ENCODE measurements at places on chromosomes 1 and 21. TPM values are rescaled to one million over a fixed set of nuclear protein-coding genes. Genes with fewer than 3 reads are reported as not detected.

Gene VASH2
- 21.5 TPM for polyA plus RNA-seq

Gene FLG
- polyA plus RNA-seq = 2.4 TPM

Gene OR2M3
- 0.03 TPM for polyA plus RNA-seq

Gene WNT4
- polyA plus RNA-seq = 7.6 TPM

Gene S100A4
- polyA plus RNA-seq = 31.7 TPM

Gene BRDT
- polyA plus RNA-seq = not detected

Gene TFF2
- polyA plus RNA-seq = not detected

DNA sequence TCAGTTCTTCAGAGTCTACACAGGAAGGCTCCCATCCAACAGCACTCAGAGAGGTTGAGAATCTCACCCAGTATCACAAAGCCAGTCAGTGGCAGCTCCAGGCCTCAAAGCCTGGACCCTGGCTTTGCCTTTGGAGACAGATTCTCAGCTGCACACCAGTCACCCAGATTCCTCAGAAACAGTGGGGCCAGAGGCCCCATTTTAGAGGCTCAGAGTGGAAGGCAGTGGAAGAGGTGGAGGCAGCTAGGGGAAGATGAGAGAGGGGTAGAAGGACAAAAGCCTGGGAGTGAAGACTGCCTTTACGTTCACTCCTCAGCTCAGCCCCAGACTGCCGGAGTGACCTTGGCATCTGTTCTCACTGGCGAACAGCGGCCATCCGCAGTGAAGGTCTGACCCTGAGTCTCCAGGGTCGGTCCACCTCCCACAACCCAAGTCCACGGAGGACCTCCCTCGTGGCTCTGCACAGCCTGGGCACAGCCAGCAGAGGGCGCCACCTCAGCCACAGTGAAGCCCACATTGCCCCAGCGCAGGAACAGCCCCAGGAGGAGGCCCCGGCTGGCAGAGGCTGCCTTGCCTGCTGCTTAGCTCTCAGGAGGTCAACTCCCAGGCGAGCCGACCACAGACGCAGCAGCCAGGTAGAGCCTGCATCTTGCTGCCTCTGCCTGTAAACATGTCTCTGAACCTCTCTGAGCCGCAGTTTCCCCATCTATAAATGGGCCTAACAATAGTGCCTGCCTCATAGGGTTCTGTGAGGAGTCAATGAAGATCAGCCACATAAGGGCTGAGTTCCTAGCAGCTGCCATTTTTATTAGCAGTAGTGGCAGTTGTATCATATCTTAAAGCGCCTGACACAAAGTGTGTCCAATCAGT, 5.9 kb upstream of the FNDC5 start:
- DNase-seq = no peak

DNA sequence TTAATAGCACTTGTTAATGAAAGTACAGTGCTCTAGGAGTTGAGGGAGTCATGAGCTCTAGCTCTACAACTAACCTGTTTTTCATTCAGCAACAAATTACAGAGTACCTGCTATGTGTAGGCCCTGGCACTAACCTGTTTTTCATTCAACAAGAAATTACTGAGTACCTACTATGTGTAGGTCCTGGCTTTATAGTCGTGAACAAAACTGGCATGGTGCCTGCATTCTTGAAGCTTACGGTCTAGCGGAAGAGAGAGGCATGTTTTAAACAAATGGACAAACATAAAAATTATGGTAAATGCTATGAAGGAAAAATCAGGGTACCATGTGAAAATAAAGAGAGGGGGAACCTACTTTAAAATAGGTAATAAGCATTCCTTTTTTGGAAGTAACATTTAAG, 2.2 kb upstream of the UBAP2L start:
- DNase-seq = no peak

- DNase-seq = no peak
Observed at GRCh38 chr1:11481019-11481418, 2.1 kb downstream of the DISP3 start.

DNA sequence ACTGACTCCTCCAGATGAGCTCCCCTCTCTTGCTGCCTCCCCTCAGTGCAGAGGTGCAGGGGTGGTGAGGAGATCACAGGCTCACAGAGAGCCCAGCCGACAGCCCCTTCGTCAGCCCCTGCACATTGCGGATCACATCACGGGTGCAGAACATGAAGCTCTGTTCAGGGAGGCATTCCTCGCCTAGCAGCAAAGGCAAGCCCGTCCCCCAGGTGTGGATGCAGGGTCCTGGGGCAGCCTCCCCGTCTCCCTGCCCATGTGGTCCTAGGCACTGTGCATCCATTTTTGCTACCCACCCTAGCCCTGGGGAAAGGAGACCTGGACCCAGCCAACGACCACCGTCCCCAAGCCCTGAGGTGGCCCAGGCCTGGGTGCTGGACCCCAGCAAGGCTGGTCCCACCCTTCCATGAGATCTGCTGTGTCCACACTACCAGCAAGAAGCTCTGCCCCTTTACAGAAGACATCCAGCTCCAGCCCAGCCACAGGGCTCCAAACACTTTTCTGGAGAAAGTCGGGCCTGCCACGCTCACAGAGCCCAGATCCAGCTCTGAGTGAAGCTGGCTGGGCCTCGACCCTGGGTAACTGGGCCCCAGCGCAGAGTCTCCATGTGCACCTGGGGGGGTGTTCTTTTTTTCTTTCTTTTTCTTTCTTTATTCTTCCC, 248.7 kb downstream of the NPHP4 start:
- no peak for DNase-seq

GRCh38 chr1:172154551-172154950, 265.9 kb upstream of the C1orf105 start:
- no peak for DNase-seq

DNA sequence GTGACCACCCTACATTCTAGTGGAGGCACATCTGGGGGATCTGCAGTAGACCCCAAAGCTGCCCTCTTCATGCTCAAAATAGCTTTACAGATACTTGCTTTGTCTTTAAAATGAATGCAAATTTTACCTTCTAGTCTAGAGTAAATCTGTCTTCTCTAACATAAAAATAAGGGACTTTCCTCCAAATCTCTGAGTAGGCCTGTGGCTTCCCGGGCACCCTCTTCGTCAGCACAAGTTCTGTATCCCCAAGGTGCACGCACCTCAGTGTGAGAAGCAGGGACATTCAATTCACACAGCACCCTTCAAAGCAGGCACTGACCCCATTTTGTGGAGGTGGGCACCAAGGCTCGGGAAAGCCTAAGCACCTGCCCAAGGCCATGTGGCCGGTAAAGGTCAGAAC, 19.0 kb downstream of the MEF2D start:
- DNase-seq = no peak

DNA sequence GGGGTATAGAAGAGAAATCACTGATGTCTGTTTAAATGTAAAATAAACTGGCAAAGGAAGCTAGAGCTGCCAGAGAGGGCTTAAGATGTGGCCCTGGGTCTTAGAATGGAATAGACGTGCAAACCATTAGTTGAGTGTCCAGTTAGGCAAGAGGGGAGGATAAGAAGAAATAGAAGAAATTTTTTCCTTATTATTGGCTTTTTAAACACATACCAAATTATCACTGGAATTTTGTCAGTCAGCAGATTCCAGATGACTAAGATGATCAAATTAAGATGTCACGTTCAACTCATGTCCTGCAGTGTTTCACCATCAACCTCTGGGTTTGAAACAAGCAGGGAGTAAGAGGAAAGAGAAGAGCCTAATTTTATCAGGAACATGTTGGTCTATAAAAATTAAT, 71.6 kb upstream of the C1orf21 start:
- DNase-seq = no peak

DNA sequence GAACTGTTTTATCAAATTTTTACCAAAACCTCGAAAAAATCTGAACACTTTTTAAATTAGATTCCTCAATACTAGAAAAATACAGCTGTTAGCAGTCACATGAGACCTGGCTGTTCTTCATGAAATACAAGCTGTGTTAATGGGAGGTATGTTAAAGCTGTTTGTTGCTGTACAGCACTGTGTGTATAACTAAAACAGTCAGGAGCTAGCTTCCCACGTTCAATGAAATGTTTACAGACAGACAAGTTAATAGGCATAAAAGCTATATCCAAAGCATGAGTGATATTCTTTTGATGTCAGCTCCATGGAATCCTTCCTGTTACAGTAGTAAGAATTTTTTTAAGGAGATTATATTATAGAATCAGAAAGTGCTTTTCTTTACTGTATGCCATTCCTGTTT, 223.2 kb upstream of the FOXD3 start:
- no peak for DNase-seq

DNA sequence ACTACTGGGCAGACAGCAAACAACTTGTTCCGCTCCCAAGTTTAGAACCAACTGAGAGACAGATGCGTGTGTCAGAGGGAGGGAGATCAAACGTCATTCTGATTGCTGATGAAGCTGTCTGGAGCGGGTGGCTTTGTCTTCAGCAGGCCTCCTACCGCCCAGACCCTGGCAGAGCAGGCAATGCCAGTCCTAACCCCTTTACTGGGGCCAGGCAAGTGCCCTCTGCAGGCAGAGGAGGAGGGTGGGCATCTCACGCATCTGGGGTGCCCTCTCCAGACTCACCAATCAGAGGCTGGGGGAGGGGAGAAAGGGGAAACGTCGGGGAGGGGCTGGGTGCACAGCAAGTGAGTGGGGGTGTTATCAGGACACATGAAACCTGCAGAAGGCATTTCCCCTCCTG, 126.6 kb downstream of the ACTL8 start:
- no peak for DNase-seq

DNA sequence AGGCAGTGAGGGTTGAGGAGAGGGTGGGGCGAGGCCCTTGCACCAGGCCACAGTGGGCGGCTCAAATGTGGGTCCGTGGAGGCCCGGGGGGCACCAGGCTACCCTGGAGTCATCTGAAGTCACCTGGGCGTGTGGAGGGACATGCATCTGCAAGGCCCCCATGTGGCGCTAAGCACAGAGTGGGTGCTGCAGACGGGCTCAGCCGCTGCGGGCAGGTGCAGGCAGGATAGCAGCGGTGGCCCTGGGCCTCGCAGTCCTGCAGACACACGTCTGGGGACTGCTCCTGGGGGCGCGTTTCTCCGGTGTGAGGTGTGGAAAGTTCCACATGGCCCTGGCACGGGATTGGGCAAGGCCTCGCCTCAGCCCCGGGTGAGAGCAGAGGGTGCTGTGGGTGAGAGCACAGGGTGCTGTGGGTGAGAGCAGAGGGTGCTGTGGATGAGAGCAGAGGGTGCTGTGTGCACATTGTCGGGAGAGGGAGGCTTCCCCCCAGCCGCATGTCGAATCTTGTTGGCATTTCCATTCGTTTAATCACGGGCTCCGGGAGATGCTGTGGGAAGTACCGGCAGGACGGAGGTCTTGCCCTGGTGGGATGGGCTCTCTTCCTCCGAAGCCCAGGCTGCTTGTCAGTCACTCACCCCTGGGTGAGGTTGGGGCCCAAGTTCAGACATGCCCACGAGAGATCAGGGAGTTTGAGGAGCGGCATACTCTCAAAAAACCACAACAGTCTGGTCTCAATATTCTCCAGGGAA, 46.5 kb downstream of the TP73 start:
- no peak for DNase-seq

- DNase-seq = no peak
Observed at GRCh38 chr1:28064064-28064463, 24.3 kb downstream of the EYA3 start.

DNA sequence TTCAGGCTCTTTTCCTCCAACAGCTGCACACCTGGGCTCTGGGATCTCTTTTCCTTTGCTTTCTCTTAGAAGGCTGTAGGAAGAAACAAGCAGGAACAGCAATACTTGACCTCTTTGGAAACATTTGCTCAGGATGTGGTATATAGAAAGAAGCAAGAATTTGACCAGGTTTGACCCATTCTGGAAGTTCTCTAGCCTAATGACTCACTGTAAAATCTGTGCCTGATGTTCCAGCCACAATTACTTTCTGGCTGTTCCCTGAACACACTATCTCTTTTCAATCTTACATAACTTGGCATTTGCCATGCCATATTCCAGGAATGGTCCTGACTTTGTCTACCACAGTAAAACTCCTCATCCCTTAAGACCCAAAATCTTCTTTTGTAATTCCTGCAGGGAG, 419.9 kb upstream of the DAB1 start:
- DNase-seq = no peak

DNA sequence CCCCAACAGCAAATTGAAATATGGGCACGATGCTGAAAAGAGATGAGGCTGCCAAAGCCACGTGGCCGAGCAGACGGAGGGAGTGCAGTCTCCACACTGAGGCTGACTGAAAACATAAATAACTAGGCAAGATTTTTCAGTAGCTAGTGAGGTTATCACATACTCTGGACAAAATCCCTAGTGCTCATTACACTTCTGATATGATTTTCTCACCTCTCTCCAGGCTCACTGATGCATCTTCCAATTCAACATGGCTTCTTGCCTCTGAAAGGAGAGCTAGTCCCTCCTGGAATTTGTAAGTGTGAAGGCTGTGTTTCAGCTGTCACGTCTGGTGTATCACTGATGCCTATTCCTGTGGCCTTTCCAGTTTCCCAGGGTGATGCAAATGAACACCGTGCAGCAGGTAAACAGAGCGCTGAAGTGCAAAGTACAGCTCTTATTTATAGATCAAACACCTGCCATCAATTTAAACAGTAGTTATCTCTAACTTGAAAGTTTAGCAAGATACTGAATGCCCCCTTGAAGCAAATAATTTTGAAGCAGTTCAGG, 656.1 kb downstream of the KIF26B start:
- no peak for DNase-seq

DNA sequence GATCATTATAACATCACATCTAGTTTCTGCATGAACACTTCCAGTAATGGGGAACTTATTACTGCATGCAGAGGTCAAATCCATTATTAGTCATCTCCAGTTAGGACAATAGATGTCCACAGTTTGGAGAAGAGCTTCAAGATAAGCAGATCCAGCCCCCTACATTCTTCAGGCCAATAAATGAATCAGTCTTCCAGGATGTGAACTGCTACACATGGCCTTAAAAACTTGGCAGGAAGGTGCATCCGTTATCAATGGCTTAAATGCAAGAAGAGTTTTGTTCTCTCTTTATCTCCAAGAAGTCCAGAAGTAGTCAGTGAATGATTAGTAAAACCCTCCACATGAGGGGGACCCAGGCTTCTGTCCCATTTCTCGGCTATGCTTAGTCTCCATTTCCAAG, 70.8 kb downstream of the DMRTA2 start:
- DNase-seq = no peak

DNA sequence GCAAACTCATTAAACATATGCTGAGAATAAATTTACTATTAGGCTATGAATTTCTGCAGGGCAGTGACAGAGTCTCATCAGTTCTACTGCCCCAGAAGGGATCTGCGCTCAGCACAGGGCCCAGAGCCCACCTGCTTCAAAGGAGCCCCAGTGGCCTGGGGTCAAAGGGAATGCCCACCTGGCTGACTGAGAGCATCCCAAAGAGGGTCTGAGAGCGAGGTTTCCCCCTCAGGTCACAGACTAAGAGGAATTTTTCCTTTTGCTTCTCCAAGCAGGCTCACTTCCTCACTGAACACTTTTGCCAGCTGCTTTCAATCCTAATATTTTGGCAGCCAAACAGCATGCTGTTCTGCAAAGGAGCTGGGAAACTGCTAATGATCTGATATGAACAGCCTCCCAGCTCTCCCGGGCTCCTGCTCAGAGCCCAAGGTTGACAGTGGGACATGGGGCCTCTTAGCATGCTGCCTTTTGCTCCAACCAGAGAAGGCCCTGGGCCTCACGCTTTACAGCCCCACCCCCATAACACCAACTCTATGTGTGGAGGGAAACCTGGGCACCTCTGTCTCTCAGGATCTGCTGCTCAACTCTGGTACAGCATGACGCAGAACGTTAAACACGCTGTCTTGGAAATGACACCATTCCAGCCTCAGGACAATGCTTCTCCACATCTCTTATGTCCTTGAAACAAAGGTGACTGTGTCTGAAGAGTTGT, 70.7 kb upstream of the SYT6 start:
- peak; percentile 59 for DNase-seq

GRCh38 chr1:45365051-45365450, 24.8 kb upstream of the MUTYH start:
- DNase-seq = no peak

All from renal pelvis (tissue), 12 donors.